Panc1 (cell line): ENCODE measurements at places on chromosomes 3 and 15. TPM values are rescaled to one million over a fixed set of nuclear protein-coding genes. Genes with fewer than 3 reads are reported as not detected.
A peak's percentile ranks its signal among the peaks of the same experiment; 100 is the strongest.

GRCh38 chr15:63800241-63800640, 33.5 kb downstream of the HERC1 start:
- DNase-seq = no peak

DNA sequence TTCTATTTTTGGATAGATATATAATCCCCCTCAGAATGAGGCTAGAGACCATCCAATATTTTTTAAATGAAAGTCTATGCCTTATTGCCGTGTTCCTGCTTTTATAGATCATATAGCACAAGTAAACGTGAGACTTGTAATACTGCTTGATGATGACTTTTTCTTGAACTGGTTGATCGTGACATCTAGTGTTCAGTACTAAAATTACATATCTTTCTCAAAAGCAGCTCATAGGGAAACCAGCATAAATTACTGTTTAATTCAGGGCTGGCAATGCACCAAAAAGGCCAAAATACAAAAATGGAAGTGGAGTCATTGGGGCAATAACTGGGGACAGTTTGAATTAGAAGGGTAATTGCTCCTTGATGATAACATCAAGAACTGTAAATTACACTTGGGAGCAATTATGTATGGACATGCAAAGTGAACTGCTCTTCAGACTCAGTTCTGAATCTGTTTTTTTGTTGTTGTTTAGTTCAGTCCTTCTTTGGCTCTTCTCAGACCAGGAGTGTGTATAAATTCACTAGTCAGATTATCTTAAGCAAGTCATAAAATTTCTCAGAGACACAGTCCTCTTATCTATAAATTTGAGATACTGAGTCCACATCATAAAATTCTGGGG, 325.3 kb downstream of the THSD4 start:
- peak; percentile 82 for DNase-seq

CCDC54 gene
- total RNA-seq = not detected

- no peak for DNase-seq
These were observed 48.7 kb downstream of the PPM1L start for GRCh38 chr3:160804762-160805161.

- no peak for DNase-seq
These were observed 102.2 kb downstream of the HHLA2 start for GRCh38 chr3:108398510-108398909.

DNA sequence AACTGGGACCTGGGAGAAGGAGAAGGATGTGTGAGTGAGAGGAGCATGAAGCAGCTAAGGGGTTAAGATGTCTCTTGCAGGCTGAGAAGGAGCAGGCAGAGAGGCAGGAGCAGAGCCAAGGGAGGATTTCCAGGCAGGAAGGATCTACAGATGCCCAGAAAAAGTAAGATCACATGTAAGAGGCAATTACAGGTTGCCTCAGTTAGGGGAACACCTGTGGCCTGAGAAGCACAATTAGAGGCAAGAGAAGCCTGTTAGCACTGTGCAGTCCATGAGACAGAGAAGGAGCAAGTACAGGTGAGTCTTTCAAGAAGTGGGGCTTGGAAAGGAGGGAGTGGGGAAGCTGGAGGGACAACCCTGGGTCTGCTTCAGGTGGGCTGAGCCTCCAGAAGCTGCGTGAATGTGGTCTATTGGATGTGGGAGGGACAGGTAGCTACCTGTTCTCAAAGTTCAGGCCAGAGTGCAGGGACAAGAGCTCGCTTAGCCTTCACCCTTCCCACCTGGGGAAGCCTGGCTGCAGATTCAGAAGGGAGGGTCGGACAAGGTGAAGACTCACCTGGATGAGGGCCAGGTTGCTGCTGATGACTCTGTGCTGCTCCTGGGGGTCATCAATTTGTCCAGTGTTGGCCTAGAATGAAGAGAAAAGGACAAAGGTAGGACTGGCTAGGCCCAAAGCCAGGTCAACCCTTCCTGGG, 50.7 kb downstream of the SLC41A3 start:
- no peak for DNase-seq

DNA sequence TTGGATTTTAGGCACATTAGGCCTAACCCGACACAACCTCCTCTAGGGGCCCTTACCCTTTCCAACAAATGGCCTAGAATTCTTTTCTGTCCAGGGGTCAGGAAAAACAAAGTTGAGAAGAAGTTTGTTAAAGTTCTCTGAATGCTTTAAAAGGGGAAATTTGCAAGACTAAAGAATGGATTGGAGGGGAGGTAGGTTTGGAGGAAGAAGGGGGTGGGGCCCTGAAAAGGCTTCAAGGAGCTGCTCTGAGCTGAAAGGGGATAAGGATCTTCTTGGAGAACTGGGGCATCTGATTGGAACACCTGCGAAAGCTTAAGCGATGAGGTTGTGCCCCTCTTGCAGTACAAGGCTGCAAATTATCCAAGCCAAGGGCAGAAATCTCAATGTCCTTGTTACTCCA, 3.9 kb upstream of the SENP2 start:
- no peak for DNase-seq

SNX33 gene
- 17.0 TPM for total RNA-seq

DNA sequence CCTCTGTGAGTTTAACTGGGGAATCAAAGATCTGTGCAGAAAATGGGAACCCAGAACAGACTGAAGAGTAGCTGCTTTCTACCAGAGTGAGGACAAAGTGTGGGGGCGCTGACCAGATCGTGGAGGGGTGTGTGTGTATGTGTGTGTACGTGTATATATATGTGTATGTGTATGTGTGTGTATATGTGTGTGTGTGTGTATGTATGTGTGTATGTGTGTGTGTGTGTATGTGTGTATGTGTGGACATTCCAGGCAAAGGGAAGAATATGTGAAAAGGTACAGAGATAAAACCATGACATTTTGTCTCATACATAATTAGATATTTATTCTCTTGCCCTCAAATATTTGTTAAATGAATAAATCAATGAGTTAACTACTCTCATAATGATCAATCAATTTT, 54.9 kb upstream of the DPPA4 start:
- no peak for DNase-seq
